ENCODE measurements at places on chromosomes 16 and 17.
A peak's percentile ranks its signal among the peaks of the same experiment; 100 is the strongest.

DNA sequence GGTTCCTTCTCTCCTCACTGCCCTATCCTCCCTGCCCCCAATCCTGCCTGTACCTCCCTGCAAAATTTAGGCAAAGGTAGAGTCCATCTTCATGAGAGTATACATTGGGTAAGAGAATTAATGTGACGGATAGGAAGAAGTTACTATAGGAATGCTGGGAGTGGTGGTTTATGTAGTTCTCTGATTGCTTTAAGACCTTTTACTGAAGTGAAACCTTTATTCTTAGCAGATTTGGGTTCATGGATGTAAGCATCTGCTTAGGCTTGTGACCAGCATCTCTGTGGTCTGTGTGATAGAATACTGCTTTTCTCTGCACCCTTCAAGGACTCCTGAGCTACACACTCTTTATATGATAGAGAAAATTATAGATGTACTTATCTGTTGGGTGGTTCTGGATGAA lies 127.3 kb downstream of the PRKCA start:
- DNase-seq: no peak

DNA sequence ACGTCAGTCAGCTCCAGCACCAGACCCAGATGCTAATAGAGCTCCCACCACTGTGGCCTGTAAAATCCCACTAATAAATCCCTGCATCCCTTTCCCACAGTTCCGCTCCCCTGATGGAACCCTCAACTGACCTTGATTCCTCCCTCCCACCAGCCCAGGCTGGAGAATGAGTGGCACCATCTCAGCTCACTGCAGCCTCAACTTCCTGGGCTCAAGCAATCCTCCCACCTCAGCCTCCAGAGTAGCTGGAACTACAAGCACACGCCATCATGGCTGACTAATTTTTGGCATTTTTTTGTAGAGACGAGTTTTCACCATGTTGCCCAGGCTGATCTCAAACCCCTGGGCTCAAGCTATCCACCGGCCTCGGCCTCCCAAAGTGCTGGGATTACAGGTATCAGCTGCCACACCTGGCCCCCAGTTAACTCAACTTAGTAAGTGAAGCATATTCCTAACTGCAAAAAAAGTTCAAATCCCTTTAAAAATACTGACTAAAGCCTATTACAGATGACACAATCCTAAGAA lies 15.6 kb downstream of the USP7 start:
- no peak for DNase-seq

GRCh38 chr17:42334677-42335076 lies 46.4 kb downstream of the STAT5A start:
- no peak for DNase-seq

DNA sequence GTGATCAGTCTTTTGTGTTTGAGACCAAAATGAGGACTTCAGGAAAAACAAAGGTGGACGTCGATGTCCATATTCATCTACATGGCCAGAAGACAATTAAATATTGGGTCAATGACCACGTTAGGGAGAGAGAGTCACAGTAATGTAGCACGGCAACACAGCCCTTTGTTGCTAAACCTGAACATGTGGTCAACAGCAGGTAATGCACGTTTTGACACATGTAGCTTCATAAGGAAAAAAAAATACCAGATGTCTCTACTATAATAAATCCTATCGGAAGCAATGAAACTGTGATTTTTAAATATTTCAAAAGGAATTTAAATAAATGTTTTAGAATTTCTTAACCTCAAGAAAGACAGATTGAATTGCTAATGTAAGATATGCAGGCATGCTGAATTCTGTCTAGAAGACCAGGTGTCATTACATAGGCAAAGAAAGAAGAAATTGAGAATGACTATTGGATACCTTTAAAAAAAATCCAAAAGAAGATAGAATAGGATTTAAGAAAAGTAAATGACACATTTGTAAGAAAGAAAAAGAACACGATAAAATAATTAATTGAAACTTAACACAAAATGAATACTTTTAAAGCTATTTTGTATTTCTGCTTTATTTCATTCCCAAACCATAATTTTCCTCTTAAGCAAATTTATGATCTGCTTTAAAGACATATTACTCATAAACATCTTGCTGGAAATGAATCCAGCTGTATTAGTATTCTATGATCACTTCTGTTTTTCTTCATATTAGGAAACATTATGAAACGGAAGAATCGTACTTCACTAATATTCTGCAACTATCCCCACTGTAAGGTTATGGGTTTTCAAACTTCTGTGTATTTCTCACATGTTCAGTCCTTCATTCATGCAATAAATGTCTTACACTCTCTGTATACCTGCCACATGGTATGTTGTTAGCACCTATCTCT lies 30.1 kb downstream of the ABCA8 start:
- no peak for DNase-seq

DNA sequence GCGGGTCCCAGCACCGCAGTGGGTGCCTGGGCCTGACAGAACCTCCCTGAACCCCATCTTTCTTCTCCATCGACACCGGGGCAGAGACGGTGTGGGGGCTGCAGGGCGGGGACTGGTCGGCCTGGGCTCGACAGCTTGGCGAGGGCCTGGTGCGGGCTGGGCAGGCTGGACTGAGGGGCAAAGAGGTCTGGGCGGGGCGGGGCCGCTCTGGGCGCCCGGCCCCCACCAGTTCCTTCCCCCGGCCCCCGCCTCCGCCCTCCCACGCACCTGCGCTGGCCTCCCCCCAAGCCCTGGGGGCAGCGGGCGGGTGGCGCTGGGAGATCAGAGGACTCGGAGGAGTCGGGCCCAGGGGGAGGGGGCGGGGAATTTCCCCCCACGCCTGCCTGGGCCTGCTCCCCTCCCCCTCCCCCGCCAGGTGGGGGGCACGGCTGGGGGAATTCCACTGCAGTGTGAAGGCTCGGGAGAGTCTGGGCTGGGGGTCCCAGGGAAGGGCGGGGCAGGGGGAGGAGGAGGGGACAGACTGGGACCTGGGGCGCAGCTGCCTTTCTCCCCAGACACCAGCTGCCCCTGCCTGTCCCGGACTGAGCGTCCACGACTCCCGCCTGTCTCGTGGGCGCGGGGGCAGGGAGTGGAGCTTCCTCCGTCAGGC lies 877 bp upstream of the KREMEN2 start:
- no peak for DNase-seq

- no peak for DNase-seq
Measured at GRCh38 chr17:77930780-77931768, 27.4 kb upstream of the TNRC6C start.

GRCh38 chr17:81461607-81462500 lies 50.7 kb downstream of the ACTG1 start:
- DNase-seq: no peak

- no peak for DNase-seq
Measured at GRCh38 chr17:17792037-17792550, 44.7 kb downstream of the SREBF1 start.

DNA sequence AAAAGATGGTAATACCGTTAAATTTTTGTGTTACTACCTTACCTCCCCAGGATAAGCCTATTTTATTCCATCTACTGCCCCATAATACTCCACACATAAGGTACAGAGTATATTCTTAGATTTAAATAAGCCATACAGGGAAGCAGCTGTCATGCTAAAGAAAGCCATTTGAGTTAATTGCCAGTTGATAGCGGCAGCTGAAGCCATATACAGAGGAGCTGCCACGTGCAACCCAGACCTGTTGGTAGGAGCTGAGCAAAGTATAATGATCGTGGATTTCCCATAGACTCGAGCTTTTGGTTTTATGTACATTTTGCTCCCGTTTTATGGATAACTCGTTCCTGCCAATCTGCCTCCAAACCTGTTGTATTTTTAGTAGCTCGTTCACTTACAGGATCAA lies 12.0 kb downstream of the CPSF4L start:
- DNase-seq: no peak

DNA sequence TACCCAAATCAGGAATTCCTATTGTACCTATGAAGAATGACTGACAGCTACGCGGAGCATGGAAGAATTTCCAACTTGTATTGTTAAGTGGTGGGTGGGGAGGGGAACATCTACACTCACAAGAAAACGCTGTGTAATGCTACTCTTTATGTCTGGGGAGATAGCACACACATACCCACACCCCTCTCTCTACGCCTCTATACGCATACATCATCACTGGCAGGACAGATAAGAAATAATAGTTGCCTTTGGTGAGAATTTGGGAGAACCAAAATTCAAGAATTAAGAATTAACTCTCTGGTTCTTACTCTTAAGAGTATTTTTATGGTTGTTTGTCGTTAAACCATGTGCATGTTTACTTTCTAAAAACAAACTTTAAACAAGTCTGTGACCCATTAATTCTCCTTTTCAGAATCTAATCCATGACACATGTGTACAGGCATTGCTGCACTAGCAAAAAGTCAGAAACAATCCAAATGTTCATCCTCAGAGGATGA lies 33.9 kb downstream of the CREBBP start:
- DNase-seq: no peak

DNA sequence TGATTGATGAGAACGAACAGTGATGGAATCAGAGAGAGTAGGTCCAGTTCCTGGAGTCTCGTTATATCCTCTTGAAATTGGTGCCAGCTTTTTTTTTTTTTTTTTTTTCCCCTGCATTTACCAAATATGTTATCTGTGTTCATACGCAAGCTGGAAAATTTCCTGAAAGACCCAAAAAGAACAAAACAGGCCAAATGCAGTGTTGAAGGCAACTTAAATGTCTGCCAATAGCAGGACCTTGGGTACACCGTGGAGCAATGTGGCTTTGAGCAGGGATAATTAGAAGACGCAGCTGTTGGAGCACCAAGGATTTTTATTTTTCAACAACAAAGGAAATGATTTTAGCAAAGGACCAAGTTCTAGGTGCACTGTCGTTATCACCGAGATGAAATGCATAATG lies 105.0 kb downstream of the ABCC6 start:
- no peak for DNase-seq

DNA sequence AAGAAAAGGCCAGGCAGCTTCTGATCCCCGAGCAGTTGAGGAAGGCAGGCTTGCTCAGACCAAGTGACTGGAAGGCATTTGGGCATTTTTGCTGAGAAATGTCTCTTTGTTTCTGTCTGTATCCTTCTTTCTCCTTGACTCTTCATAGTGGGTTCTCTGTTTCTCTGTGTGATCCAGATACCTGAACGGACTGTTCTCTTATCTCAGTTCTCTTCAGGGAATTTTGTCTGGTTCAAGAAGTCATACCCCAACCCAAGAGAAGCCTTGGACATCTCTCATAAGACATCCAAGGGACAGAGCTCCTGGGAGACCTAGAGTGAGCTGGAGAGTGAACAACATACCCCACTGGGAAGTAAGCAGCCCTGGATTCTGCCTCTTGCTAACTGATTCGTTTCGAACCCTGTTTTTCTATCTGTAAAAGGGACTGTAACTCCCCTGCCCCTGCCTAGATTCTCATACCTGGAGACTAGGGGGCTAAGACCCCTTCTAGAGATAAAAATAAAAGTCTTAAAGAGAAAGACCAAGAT lies 541 bp downstream of the CCL3 start:
- DNase-seq: no peak

GRCh38 chr16:67024384-67025209 lies 4.4 kb upstream of the CBFB start:
- DNase-seq: no peak

DNA sequence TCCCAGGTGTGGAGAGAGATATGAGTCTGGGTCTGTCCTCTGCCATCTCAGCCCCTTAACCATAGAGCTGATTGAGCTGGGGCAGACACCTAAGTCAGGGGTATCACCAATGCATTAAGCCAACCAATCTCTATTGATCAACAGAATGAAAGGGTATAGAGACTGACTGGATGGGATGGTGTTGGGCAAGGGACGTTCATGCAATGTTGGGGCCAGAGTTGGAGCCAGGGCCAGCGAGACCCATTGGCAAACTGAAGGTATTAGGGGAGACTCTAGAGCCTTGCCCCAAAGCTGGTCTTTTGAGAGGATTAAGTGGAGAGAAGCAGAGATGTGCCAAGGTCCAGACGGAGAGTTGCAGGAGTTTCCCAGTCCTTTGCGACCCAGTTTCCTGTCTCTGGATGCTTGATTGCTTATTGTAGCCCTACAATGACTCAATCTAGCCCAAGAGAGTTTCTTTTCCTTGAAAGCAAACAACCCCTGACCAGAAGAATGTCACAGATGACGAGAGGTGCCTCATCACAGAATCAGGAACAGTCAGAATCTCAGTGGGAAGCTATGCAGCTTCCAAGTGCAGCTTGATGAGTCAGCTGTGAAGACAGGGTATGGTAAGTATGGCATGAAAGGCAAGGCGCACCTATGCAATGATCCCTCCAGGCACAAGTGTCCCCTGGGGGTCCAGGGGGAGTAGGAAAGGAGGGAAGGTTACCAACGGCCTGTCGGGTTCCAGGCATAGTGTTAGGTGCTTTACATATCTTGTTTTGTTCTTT lies 137.2 kb downstream of the UTP18 start:
- DNase-seq: peak; percentile 54

DNA sequence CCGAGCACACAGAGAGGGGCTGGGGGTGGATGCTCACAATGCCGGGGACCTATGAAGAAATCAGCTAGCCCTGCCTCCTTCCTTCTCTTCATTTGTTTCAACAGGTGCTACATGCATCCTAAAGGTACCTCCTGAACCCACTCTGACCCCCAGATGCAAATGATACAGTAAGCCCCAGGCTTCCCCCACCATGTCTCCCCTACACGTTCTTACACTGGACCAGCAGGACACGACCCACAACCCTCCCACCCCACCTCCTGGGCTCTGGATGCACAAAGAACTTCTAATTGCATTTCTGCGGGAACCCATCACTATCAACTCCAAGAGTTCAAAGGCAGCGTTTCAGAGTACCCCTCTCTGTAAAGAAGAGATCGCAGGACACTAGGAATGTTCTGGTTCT lies 2.1 kb downstream of the XYLT1 start:
- no peak for DNase-seq

DNA sequence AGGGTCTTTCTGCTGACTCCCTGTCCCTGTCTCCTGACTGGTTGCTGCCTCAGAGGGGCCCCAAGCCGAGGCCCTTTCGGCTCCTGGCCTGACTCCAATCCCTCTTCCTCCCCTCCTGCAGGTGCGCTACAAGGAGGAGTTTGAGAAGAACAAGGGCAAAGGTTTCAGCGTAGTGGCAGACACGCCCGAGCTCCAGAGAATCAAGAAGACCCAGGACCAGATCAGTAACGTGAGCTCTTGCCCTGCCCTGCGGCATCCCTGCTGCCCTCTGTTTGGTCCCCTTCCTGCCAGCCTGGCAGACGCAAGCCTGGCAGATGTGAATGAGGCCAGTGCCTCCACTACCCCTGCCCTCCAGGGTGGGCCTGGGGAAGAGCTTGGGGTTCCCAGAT lies 27.1 kb upstream of the LASP1NB start:
- no peak for DNase-seq

- no peak for DNase-seq
Measured at GRCh38 chr17:18166894-18167293, 16.7 kb upstream of the ALKBH5 start.

- no peak for DNase-seq
Measured at GRCh38 chr16:51532551-51532950, 381.5 kb upstream of the SALL1 start.
